Activated T-cell treated with anti-CD3 and anti-CD28 coated beads, Interleukin-2, amount 50 U/mL, for 48 hours (primary cell): ENCODE measurements at places on chromosomes 1 and 21.
A peak's percentile ranks its signal among the peaks of the same experiment; 100 is the strongest.

DNA sequence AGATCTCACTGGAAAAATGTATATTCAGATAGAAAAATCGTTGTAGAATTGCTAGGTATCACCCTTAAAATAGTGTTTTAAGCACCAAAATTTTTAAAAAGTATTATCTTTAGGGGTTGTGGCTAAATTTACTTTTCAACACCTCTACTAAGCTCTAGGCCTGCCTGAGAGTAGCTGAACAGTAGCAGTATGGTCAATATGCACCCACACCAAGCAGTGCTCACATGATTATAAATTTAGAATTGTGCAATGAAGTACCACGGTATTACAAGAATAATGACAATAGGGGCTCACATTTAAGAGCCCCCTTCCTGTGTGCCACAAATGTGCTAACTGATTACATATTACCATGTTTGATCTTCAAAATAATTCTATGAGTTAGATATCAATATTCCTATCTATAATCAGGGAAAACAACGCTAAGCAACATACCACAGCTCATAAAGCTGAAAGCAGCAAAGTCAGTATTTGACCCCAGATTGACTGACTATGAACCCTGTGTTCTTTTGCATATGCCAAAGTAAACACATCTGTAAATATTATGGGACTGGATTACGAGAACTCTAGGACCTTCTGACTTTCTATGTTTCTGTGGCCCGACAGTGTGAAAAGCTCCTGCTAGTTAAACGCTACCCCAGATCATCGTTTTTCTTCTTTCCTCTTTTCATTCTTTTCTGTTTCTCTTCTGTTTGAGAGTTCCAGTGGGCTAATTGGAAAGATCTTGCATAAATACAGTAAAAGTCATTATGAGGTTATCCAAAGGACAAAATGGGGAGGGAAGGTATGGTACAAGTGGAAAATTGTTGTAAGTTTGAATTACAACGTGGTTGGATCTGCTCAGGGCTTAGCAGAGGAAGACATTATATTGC, 201.1 kb upstream of the C1orf87 start:
- no peak for DNase-seq

GRCh38 chr1:229127301-229127700, 143.6 kb upstream of the RAB4A start:
- DNase-seq = peak; percentile 33

GRCh38 chr21:33666153-33666552, 23.9 kb downstream of the ITSN1 start:
- no peak for DNase-seq

- no peak for DNase-seq
Observed at GRCh38 chr1:3067671-3068563, 1.1 kb upstream of the PRDM16 start.

GRCh38 chr21:40923407-40923806, 76.4 kb upstream of the DSCAM start:
- DNase-seq = no peak

DNA sequence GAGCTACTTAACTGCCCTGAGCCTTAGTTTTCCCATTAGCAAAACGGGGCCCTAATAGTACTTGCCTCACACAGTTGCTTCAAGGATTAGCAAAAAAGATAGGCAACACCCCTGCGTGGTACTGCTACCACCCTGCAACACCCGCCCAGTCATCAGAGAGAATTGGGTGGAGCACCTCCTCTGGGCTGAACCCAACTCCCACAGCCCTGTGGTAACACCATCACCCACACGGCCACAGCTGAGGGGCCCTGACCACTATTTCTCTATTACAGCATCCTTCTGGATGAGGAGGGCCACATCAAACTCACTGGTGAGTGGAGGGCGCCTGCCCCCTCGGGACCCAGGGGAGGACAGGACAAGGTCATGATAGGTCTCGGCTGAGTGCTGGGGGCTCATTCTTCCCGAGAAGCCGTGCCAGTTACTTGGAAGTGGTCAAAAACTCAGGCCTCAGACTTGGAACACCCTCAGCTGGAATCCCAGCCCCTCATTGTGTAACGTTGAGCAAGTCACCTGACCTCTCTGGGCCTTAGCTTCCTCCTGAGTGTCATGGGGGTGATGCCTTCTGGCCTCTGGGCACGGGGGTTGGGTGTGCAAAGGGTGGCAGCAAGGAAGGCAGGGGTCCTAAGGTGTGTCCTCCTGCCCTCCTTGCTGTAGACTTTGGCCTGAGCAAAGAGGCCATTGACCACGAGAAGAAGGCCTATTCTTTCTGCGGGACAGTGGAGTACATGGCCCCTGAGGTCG, 24.6 kb downstream of the RPS6KA1 start:
- DNase-seq = no peak

DNA sequence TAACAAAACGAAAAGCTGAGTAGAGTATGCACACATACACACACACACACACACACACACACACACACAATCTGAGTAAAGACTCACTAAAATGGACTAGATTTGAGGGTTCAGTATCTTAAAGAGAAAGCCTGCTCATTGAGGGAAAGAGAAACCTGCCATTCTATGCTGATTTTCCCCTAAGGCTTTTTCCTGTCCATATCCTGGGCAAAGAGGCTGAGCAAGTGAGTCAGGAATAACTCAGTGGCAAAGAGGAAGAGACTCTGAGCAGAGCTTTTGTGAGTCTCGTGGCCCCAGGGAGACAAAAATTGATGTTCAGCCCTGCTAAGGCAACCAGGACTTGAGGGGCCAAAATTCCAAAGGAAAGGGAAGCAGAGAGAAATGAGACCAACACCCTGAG, 37.3 kb upstream of the RUNX1 start:
- no peak for DNase-seq

- DNase-seq = no peak
Observed at GRCh38 chr1:5099558-5099957, 445.1 kb downstream of the AJAP1 start.
